ENCODE measurements at places on chromosomes 6 and 20.

GRCh38 chr20:53530440-53530839 is 63.2 kb downstream of the ZNF217 start:
- no peak for DNase-seq

GRCh38 chr6:150940941-150941340 is 75.4 kb downstream of the MTHFD1L start:
- DNase-seq, result no peak

GRCh38 chr6:135901774-135902524 is 50.4 kb downstream of the PDE7B start:
- no peak for DNase-seq

DNA sequence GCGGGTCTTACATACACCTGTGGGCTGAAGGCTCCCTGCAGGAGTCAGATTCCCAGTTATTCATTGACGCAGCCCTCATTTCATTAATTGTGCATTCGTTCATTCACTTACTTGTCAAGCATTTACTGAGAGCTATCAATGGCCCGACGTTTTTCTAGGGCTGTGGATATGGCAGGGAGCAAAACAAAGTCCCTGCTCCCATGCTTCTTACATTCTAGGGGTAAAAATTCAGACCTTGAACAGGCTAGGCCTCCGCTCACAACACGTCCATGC is 369 bp upstream of the NSFL1C start:
- no peak for DNase-seq

DNA sequence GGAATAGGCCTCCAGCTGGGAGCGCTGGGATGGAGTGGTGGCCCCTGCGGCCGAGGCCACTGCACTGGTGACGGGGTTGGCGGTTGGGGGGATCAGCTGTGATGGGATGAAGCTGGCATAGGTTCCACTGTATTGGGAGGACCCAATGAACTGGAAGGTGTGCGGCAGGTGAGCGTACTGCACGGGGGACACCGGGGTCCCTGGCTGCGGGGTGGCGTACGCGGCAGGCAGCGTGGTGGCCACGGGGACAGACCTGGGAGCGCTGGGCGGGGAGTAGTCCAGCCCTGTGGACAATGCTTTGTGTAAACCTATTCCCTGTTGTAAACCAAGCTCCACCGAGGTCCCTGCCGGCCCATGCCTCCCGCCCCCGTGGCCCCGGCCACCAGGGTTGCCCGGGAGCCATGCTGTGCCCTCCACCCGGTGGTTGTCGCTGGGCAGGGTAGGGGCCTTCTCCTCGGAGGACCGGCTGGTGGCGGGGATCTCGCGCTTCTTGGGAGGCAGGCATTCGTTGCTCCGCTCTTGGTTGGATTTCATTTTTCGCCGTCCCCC is 89.5 kb downstream of the GMPR start:
- no peak for DNase-seq

GRCh38 chr6:149925253-149925973 is 2.5 kb upstream of the RAET1G start:
- DNase-seq, result no peak

DNA sequence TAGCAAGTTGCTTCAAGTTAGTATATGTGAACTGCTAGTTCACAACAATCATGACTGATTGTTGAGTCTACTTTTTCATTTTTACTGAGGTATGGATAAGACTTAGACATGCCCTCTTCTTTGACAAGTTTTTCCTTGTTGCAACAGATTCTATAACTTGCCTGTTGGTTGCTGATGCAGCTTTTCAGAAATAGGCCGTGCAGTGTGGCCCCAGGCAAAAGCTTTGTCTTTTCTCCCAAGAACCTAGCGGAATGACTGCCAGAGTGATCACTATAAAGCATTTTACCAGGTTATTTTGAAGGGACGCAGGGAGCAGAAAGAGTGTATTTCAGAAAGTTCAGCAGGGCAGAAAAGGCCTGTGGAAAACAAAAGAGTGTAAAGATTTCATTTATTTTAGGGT is 16.0 kb downstream of the HECA start:
- DNase-seq, result no peak

- no peak for DNase-seq
These were observed 23.8 kb upstream of the SYNDIG1 start for GRCh38 chr20:24445510-24446170.

GRCh38 chr6:10341605-10342004 is 73.3 kb downstream of the TFAP2A start:
- DNase-seq, result no peak

- no peak for DNase-seq
These were observed 155.2 kb downstream of the CEBPB start for GRCh38 chr20:50345712-50346373.

GRCh38 chr6:89483111-89483720 is 50.3 kb downstream of the ANKRD6 start:
- DNase-seq, result peak; percentile 78

GRCh38 chr6:137415127-137415833 is 78.9 kb downstream of the OLIG3 start:
- DNase-seq, result no peak

DNA sequence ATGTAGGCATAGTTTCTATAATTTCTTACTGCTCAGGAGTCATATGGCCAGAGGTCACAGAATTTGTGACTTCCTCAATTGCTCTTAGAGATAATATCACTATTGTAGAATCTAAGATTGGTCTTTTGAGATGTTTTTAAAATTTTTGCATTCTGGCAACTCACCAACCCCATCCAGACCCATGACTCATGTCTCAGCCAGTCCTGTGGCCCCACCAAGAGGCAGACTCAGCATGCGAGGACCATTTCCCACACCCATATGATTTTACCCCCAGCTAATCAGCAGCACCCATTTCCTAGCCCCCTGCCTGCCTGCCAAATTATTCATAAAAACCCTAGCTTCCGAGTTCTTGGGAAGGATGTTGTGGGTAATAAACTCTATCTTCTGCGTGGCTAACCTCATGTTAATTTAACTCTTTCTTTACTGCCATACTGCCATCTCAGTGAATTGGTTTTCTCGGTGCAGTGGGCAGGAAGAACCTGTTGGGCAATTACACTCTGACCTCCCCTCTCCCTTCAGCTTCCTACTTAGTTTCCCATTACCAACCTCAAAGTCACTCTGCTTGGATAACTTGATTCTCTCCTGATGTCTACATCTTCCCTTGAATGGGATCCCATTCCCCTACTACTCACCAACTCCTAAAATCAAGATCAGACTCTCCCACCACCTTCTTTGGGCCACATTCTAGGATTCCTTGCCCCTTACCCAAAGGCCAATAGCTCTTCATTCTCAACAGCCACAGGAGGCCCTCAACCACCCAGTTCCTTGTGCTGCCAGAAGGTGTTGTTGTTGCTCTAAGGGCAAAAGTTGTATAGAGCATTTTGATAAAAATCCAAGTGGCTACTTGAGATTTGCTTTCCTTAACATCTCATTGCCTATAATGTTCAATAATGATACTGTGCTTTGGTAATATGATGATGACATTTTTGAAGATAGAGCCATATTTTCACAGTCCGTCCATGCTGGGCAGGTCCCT is 16.2 kb upstream of the IYD start:
- no peak for DNase-seq

- no peak for DNase-seq
These were observed 18.6 kb downstream of the MOXD1 start for GRCh38 chr6:132382630-132383175.

DNA sequence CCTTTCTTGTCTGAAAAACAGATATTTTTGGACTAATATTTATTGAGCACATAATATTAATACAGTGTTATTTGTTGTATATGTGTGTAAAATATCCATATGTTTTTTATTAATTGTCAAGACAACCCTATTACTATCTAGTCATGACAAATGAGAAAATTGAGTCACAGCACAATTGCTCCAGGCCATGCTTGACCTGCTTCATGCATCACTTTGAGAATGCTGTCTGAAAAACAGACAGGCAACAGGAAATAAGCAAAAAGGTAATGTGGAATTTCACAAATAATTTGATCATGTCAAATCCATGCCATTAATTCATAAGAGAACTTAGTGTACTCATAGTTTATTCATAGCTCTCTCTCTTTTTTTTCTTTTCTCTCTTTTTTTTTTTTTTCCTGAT is 246.5 kb downstream of the RIMS1 start:
- no peak for DNase-seq

DNA sequence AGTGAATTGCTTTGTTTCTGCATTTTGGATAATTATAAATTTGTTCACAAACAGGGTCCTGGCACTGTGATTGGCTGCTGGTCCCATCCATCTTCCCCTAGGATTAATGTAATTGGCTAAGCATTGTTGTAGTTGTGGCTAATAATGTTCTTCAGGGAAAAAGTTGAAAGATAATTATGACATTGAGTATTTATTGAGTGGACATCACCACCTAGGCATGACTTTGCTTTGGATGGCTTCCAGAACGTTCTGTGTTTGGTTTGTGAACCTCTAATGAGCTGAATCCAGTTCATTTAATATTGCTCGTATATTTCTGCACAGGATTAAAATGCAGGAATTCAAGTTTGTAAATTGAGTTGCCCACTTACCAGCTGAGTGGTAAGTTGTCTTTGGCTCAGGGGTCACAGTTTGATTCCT is 55.1 kb downstream of the ARID1B start:
- DNase-seq, result no peak

GRCh38 chr20:20482453-20482852 is 114.5 kb downstream of the INSM1 start:
- DNase-seq, result no peak

- no peak for DNase-seq
These were observed 4.9 kb downstream of the SRMS start for GRCh38 chr20:63542696-63543095.

- no peak for DNase-seq
These were observed 260.7 kb upstream of the MAN1A1 start for GRCh38 chr6:119610265-119610664.

DNA sequence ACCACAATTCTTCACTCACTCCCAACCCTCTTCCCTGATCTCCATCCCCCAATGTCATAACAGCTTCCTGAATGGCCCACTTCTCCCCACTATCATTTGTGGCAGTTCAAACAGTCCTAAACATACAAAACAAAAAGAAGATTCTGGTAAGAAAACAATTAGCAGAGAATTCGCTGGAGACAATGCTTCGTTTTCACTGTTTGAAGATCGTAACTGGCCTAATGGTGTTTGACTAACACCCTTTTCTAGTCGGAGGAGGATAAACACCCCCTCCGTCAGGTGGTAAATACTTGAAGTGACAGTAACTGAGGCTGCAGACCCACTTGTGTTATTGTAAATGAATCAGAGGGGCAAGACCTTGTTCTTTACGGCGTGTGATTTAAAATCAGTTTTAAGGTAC is 3.8 kb downstream of the EYA2 start:
- no peak for DNase-seq

DNA sequence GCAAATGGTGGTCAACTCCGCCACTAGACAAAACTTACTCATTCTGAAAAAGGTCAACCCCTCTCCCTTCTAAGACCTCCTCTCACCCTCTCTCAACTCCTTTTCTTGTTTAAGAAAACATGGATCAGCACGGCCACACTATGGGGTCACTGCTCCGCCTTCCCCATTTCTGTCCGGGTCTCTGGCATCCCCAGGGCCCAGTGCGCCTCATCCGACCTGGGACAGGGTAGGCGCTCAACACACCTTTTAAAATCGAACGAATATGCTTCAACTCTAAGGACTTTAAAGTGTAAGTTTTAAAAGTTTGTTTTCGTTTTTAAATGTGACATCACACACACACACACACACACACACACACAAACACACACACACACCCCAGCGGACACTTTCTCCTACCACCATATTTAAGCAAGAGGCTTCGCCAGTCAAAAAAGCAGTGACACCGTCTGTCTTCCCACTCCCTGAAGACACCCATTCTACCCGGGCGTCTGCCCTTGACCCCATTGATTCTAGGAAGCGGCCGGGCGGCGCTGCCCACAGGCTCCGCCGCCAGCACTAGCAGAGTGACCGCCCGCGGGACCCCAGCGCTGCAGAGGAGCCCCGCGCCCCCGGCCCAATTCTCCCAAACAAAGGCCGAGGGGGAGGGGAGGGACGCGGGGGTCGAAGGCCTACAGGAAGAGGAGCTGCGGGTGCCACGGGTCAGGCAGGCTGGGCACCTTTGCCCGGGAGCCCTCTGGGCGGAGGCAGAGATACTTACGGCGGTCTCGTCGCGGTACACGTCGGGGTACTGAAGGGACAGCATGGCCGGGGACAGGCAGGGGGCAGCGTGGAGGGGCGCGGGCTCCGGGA is 568 bp downstream of the PREP start:
- no peak for DNase-seq

DNA sequence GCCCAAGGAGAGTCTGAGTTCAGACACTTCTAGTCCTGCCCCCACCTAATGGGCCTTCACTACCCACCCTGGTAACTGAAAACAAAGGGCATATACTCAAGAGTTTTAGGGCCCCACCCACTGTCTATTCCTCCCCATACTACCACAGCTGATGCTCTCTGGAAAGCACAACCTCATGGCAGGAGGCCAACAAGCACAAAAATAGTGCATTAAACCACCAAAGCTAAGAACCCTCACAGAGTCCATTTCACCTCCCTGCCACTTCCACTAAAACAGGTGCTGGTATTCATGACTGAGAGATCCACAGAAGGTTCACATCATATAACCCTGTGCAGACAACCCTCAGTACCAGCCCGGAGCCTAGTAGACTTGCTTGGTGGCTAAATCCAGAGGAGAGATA is 132.1 kb upstream of the ADGRB3 start:
- no peak for DNase-seq

DNA sequence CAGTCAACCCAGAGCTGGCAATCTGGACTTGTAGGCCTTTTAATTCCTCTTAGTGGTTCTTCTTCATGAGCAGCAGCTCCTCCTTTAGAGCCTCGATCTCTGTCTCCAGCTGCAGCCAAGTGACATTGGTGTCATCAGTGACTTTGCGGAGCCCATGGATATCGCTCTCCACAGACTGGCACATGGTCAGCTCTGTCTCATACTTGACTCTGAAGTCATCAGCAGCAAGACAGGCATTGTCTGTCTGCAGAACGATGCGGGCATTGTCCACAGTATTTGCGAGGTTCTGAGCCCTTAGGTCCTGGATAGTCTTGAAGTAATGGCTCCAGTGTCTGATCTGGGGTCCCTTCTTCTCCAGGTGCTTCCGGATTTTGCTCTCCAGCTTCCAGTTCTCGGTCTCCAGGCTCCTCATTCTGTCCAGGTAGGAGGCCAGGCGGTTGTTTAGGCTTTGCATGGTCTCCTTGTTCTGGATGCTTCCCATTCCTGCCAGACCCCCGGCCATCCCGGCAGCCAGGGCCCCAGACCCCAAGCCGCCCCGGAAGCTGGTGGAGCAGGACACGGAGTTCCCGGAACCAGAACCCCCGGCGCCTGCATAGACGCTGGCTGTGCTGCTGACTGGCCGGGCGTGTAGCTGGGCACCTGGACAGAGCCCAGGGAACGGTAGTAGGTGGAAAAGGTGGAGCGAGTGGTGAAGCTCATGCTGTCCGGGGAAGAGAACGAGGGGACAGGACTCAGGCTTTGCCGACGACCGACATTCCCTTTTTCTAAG is 15.1 kb downstream of the RFPL4B start:
- no peak for DNase-seq

DNA sequence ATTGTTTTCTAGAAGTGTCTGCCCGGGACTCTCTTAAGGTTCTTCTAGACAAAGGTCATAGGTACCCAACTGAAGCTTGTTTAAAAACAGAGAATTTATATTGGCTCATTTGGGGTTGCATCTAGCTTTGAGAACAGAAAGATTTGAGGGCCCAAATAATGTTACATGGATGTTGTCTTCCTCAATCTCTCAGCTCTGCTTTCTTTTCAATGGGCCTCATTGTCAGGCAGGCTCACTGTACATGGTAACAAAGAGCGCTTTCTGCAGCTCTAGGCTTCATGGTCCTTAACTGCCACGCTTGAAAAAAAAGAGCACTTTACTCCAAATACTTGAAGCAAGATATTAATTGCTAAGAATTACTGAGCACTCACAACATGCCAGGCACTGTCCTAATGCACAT is 22.2 kb downstream of the NHLRC1 start:
- no peak for DNase-seq

- no peak for DNase-seq
These were observed 17.0 kb upstream of the CPNE5 start for GRCh38 chr6:36856277-36856676.
